Stimulated activated CD4-positive, alpha-beta T cell treated with anti-CD3 and anti-CD28 coated beads, Interleukin-4, amount 100 ng/mL, for 1 hour (primary cell): ENCODE measurements at places on chromosomes 13 and 19.

- peak; percentile 47 for DNase-seq
These were observed 2.9 kb upstream of the HOOK2 start for GRCh38 chr19:12778017-12778904.

DNA sequence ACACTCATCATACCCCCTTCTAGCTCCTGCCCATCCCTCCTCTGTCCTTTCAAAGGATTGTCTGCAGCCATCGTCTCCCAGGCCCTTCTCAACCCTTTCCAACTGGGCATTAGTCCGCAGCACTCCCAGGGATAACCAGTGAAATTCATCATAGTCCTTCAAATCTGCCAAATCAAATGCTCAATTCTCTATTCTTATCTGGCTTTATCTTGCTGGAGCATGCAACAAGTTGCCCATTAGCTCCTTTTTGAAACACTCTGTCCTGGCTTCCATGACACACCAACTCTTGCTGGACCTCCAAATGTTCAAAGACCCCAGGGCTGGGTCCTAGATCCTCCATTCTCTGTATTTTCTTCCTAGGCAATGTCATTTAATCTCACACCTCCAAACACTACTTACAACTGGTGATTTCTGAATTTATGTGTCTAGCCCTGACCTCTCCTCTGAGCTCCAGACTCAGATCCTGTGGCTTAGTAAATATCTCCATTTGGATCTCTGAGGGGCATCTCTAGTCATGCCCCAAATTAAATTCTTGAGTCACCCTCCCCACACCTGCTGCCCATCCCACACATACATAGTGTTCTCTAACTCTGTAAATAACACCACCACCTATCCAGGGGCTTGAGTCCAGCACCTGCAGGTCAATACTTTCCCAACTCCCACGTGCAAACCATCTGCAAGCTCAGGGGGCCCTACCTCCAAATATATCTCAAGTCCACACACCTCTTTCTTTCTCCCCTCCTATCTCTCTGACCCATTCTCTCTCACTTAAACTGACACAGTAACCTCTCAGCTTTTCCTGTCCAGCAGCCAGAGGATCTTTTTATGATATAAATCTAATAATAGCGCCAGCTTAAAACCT is 9.1 kb upstream of the ANKRD10 start:
- no peak for DNase-seq

DNA sequence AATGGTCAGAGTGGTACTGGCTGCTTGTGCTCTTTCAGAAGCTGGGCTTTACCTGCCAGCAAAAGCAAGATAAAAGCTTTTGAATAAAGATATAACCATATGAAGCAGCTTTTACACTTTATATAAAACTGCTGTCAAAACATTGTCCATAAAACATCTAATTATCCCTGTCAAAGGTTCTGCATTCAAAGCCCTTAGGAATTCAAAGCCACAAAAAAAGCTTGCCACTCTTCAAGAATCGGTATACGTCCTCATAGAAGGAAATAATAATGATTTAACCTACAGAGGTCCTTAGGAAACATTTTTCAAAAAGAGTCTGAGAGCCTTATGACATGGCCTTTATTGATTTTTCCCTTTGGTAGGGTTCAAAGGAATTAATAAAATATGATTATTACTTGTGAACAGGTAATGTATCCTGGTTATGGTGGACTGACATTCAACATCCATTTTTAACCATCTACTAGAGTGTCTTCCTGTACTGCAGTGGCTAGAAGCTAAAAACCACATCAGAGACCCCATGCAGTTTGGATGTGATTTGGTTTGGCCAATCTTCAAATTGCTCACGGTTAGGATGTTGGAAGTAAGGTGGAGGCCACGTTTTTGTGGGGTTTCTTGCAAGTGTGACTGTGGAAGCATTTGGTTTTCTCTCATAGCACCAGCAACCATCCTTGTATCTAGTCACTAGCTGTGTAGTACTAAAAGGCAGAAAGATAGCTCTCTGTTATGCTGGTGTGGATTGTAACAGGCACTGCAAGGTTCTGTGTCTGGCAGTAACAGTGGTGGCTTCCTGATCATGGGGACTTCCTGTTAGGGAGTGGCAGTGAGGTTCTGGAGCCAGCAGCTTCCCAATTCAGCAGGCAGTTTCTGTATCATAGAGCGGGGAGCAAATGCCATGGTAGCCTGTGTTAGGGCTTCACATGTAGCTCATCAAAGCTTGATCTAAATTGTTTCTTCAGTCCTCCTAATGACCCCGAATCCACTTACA is 441.5 kb downstream of the DIAPH3 start:
- DNase-seq, result no peak

DNA sequence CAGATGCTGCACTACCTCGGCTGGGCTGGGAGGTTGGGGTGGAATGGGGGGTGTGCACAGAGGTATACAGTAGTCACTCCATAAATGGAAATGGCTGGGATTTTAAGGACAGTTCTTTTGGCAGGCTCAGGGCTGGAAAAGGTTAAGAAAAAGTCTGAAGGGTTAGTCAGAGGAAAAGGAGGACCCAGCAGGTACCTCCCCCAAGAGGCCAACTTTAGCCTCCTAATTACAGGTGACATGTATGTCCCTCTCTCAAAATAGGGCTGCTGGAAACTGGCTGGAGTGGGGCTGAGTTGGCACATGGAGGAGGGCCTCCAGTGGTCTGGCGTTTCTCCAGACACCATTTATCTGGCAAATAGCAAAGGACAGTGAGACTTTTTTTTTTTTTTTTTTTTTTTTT is 994 bp downstream of the CCDC194 start:
- no peak for DNase-seq

DNA sequence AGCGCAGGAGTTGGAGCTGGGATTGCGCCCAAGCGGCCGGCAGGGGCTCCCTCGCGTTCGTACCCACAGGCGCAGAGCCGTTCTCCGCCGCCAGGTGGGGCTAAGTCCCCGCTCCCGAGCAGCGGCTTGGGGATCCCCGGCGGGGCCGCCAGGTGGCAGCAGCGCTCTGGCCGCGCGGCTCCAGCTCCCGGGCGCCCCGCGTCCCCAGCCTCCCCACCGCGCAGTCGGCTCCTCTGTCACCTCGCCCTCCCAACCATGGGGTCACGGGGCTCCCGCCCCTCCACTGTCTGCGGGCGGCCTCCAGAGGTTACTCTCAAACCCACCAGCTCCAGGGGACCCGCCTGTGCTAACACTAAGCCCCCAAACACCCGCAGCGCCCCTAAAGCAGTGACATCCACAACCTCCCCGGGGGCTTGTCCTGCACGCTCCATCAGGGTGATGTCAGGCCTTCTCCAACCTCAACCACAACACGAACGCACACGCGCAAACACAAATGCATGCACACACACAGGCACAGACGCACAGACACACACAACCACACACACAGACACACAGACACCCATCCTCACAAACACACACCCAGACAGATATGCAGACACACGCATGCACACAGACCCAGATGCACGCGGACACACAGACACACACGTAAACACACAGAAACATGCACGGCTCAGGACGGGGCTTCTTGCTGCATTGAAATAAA is 18.4 kb upstream of the KCTD15 start:
- DNase-seq, result peak; percentile 88

DNA sequence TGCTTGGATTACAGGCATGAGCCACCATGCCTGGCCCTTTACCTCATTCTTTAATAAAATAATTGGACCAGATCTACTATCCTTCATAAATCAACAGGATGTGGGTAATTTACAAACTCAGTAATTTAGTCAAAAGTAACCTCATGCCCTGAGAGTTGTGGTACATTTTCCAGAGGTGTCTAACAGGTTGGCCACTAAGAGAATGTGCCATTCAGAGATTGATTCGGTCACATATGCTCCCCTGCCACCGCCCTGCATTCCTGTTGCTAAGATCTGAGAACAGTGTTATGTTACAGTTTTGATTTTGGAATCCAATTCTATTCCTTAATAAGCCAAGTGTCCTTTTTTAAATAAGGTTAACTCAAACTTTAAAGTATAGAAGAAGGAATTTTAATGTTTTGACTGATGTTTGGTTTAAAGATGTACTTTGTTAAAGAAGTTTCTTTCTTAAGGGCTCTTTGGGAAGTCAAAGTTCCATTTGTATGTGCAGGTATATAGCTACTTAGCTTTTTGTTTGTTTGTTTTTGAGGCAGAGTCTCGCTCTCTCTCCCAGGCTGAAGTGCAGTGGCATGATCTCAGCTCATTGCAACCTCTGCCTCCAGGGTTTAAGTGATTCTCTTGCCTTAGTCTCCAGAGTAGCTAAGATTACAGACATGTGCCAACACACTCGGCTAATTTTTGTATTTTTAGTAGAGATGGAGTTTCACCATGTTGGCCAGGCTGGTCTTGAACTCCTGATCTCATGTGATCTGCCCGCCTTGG is 29.2 kb downstream of the PHF11 start:
- DNase-seq, result no peak

DNA sequence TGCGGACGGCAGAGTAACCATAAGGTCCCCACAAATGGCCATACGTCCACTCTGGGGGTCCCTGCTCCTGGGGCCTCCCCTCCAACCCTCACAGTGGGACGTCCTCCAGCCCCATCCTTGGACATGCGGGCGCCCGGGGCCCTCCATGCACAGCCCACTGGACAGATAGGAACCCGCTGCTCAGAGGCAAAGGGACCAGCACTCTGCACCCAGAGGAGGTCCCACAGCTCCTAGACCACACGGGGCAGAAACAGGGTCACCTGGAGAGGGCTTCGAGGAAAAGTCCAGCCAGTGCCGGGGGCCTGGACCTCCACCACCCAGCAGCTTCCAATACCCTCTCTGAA is 11.1 kb downstream of the REXO1 start:
- DNase-seq, result no peak
